ENCODE measurements at places on chromosomes 12 and 14.

GRCh38 chr14:100332071-100332639 lies 9.0 kb downstream of the SLC25A47 start:
- DNase-seq: peak; percentile 62

DNA sequence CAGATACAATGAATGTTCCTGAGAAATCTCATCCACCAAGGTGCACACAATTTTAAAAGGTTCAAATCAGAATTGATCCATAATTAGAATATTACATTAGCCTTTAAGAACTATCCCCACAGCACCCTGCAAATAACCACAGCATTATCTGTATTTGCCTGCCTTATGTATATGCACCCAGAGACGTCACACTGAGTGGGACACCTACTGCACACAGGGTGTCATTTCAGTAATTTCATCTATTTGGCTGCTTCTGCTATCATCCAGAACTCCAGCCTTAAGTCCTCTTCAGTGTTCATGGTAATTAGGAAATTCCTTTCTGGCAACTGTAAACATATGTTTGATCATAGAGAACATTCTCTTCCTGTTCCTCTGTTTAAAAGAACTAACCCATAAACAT lies 298.4 kb downstream of the SYT1 start:
- no peak for DNase-seq

DNA sequence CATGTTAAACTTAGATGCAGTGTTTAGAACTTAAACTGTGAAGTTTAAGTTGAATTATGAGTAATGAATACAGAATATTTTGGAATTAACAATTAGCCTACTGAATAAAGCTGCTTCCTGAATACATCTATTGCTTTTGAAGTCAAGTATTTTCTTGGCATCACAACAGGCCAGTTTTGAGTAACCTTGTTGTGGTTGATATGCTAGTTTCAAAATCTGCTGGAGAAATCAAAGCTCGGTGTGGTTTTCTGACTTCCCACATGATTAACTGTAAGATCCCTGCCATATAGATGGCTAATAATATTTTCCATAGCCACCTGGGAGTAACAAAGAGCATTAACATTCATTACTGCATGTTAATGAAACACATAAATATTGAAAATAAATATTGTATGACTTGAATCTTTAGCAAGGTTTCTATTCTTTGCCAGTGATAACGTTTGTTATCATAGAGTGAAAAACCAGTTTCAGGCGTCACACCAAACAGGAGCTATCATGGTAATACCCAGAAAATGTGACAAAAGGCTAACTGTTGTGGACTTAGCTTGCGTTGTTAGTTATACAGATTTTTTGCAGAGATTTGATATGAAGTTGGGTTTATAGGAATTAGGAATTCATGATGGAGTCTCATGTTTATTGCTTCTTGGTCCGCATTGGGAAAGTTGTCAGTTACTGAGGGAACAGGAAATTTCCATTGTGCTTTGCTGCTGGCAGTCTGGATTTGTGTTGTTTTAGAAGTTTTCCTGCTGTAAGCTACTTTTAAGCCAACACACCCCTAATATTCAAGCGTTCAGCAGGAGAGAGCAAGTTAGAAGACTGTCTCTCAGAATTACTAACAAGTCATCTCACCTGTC lies 32.1 kb downstream of the PPFIBP1 start:
- DNase-seq: no peak

- no peak for DNase-seq
Measured at GRCh38 chr14:81384900-81385299, 15.2 kb downstream of the STON2 start.

- DNase-seq: no peak
Measured at GRCh38 chr12:22299294-22299912, 35.1 kb downstream of the ST8SIA1 start.

- no peak for DNase-seq
Measured at GRCh38 chr14:104139460-104140212, 1.2 kb downstream of the KIF26A start.

DNA sequence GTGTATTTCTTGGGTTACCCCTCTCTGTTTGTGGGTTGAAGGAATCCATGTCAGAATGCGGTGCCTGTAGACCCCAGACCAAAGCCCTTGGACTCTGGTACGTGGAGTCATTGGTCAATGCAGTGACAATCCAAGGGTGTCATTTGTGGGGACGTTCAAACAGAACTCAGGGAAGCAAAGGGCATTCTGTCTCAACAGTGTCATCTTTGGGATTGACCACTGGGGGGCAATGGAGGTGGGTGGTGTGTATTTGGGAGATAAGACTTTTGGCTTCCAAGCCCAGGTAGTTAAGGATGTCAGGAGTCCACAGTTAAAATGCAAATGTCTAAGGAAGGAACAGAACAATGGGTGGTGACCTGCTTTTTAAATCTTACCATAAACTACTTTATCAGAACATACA lies 54.6 kb upstream of the CCDC175 start:
- DNase-seq: no peak

DNA sequence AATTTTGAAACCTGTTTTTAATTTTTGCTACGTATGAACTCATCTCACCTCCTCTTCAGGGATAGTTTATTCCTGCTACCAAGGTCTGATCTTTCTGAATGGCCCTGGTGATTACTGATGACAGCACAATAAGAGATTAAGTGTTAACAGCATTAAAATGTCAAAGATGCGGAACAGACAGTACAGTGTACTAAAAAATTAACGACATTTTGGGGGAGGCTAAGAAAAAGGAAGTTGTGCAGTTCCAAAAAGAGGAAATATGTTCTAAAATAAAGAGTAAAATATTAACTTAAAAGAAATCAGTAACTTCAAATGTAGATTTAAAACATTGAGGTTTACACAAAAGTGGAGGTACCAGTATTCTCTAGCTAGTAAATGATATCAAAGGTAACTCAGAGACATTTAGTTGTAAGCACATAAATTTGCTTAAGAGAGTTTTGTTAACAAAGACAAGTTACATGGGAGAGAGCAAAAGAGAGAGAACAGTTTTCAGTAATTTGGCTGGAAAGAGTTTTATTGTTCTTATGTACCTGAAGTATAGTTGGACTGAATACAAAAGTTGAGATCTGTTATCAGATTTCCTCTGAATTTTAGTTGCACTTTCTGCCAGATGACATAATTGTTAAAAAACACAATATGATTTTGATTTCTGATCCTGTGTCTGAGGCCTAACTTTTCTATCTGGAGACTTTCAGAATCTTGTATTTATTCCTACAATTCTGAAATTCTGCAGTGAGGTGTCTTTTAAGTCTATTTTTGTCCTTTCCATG lies 4.2 kb upstream of the CLECL1 start:
- DNase-seq: no peak

GRCh38 chr12:129887101-129887500 lies 16.7 kb downstream of the TMEM132D start:
- DNase-seq: no peak

GRCh38 chr12:74770552-74770951 lies 232.9 kb downstream of the ATXN7L3B start:
- DNase-seq: no peak

GRCh38 chr14:90294872-90295271 lies 36.9 kb downstream of the NRDE2 start:
- no peak for DNase-seq

DNA sequence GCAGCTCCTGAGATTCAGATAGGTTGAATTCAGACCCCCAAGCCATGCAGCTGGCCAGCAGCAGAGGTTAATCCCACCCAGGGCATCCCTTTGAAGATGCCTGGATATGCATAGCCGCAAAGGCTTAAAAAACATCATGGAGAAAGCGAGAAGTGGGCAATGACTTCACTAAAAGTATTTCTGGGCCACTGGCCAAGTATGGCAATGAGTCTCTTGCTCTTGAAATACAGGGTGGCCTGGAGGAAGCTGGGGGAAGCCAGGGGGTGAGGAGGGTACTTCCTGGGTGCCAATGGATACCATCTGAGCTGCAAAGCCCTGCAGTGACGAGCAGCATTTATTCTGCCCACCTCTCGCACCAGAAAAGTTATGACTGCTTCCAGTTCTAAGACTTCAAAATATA lies 539.3 kb upstream of the TBX3 start:
- no peak for DNase-seq

DNA sequence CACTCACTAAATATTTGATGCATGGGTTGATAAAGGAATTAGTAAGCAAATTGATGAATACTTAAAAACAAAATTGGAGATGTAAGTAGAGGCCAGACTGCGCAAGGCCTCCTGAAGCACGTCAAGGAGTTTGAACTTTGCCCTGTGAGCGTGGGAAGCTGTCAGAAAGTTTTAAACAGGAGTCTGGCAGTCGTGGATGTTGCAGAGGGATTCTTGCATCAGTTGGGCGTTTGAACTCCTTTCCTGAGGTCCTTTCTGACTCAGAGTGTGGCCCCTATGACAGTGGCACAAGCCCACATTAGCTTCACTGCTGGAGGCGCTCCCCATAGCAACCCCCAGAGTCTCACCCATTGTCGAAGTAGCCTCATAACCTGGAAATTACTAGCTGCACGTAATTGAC lies 17.9 kb upstream of the IL22 start:
- DNase-seq: no peak

DNA sequence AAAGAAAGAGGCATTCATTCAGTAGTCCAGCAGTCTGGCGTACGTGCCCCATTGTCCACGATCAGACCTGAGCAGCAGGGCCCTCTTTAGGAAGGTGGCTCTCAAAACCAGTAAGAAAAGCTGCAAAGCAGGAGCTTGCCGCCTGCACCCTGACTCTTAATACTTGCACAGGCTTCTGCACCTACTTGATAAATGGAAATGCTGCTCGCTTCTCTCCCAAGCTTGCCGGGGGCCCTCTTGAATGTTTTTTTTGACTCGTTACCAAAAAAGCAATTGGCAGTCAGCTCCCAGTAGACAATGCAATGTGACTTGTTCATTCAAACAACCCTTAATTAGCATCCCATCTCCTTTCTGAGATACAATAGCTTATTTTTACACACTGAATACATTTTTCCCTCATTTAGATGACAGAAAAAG lies 27.2 kb upstream of the PTPRB start:
- peak; percentile 14 for DNase-seq

Data from posterior cingulate gyrus (tissue), 11 donors.